NCI-H187 treated with DMSO at 0.1 percent for 48 hours (cell line): ENCODE measurements at places on chromosomes 6 and 20.
A peak's percentile ranks its signal among the peaks of the same experiment; 100 is the strongest.

DNA sequence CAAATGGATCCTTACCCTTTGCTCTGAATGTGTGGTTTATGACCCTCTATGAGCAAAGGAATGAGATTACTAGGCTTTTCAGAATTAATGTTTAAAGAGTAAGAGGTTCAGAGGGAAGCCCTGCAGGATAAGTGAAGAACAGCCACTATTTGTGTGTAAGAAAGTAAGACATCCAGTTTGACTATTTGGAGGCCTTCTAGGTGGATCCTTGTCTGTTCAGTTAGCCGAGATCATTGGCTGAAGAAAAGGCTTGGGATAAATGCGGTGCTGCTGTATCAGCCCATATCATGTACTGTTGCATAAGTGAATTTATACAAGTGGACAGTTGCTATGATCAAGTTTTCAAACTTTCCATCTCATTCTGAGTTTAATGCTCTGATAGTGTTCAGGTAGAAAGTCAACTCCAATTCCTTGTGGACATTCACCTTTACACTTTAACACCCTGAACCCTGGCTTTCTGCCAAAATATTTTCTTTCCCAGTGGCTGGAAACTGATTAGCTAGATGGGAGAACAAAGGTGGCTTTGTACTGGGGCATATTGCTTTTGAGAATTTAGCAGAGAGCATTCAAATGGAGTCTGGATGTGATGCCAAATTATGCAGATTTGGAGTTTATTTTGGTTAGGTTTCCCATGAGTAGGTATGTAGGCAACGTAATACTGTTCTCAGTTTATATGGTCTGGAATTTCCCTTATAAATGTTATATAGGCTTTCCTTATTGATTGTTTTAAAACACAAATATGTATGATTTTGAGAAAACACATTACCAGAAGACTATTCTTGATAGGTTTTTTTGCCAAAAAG, 15.0 kb downstream of the PARD6B start:
- no peak for DNase-seq

DNA sequence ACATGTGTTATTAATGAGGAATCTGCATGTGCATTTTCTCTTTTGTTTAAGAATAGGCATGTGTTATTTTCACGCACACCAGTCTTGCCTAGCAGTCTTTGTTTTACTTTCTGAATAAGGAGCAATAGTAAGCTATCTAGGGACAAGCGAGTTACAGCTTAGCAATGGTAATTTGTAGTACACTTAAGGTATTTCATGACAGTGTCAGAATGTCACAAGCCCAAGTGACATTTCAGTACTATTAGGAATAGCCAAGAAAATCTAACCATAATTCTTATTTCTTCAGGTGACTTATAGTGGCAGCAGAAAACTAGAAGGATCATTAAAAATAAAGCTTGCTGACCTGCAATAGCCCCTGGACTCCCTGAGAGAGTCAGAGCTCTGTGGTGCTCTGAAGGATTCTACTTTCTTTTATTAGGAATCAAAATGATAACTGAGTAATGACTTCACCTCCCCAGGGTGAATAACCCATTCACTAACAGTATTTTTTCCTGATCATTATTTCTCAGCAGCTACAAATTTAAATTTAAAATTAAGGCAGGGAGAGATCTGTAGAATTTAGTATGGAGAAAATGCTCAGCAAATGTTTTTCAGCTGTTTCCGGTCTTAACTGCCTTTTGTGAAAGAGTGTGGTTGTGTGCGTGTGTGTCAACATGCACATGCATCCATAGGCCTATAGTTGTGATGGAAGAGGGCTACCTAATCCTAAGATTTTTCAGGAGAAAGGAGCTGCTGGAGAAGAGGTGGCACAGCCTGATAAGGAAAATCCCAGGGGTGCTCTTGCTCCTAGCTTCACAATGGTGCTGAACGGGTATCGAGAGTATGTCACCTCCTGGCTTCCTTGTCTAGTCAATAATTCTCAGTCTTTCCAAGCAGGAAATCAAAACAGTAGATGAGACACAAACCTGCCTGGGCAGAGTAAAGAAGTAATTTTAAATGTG, 90.0 kb upstream of the BEND3 start:
- no peak for DNase-seq

DNA sequence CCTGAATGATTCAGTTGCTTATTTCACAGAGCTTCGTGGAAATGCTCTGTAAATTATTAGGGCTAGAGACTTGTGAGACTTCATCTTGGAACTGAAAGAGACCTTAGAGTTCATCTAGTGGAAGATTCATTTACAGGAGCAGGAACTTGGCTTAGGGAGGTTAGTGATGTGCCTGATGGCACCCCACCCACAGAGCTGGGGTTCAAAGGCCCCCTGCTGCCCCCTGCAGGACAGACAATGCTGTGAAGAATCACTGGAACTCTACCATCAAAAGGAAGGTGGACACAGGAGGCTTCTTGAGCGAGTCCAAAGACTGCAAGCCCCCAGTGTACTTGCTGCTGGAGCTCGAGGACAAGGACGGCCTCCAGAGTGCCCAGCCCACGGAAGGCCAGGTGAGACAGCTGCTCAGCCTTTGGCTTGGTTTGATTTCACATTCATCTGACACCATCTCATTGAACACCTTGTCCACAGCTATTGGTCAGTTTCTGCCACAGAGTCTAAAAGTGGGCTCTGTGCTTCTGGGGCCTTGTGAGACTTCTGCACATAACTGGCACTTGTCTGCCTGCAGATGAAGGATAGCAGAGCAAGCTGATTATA, 25.1 kb downstream of the MYBL2 start:
- DNase-seq = no peak

DNA sequence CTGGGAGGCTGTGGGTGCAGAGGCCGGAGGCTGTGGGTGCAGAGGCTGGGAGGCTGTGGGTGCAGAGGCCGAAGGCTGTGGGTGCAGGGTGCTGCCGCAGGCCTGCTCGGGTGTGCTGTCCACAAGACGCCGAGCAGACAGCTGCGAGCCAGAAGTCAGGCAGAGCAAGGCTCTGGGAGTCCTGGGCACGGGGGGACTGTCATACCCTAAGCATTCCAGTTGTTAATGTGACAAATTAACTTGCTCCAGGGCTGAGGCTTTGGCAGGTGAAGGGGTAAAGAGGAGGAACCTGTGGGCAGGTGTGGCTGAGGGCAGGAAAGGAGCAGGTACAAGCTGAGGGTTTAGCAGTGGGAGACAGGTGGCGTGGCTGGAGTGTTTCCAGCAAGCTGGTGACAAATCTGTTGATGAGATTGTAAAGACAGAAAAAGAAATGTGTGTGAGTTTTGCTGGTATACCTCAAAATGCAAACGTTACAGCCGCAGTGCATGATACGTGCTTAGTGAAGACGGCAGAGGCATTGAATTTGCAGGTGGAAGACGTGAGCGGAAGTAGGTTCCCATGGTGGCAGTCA, 14.2 kb upstream of the ADRM1 start:
- DNase-seq = peak; percentile 30

- DNase-seq = no peak
Measured at GRCh38 chr6:5422321-5422915, 161.1 kb downstream of the FARS2 start.

GRCh38 chr6:42545226-42545773, 18.5 kb upstream of the UBR2 start:
- DNase-seq = no peak

DNA sequence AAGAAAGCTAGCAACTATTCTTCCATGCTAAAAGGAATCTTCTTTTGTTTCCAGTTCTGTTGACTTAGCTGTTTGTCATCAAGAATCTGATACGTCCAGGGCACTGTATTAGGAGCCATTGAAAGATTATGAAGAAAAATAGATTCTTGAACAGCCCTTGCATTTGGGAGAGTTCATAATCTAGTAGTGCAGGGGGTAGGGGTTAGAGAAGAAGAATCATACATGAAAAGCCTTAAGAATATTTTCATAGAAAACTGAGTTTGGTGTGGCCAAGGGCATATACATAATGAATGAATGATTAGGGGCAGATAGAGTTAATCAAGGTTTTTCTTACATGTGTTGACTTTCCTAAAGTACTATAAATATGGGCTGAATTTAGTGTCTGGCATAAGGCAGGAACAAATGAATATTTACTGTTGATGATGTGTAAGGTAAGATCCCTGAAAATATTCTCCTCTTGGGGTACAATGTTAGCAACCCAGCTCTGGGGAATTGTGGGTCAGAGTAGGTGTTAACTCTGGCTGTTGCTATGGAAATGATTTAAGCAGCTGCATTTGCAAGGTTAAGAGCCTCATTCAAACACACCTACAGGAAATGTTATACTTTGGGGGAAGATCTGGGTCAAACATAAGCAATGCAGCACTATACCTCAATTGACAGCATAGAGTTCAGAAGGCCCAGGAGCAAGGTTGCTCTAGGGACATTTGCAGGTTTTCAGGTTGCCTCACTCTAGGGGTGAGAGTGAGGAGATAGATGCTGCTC, 667.3 kb upstream of the CITED2 start:
- no peak for DNase-seq

DNA sequence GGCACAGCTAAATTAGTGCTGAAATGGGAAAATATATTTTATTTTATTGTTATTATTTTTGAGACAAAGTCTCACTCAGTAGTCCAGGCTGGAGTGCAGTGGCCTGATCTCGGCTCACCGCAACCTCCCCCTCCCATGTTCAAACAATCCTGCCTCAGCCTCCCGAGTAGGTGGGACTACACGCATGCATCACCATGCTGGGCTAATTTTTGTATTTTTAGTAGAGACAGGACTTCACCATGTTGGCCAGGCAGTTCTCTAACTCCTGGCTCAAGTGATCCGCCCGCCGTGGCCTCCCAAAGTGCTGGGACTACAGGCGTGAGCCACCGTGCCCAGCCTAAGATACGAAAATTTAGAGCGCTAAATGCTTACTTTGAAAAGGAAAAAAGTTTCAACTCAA, 4.8 kb downstream of the RAB23 start:
- no peak for DNase-seq

- no peak for DNase-seq
Measured at GRCh38 chr6:15449011-15449410, 203.1 kb downstream of the JARID2 start.

- no peak for DNase-seq
Measured at GRCh38 chr6:167552961-167553735, 228.3 kb downstream of the TTLL2 start.

GRCh38 chr6:142903812-142904211, 41.2 kb downstream of the HIVEP2 start:
- DNase-seq = no peak

- DNase-seq = no peak
Measured at GRCh38 chr6:18021166-18021850, 33.9 kb upstream of the KIF13A start.

GRCh38 chr6:89526563-89526869, 93.6 kb downstream of the ANKRD6 start:
- DNase-seq = no peak

DNA sequence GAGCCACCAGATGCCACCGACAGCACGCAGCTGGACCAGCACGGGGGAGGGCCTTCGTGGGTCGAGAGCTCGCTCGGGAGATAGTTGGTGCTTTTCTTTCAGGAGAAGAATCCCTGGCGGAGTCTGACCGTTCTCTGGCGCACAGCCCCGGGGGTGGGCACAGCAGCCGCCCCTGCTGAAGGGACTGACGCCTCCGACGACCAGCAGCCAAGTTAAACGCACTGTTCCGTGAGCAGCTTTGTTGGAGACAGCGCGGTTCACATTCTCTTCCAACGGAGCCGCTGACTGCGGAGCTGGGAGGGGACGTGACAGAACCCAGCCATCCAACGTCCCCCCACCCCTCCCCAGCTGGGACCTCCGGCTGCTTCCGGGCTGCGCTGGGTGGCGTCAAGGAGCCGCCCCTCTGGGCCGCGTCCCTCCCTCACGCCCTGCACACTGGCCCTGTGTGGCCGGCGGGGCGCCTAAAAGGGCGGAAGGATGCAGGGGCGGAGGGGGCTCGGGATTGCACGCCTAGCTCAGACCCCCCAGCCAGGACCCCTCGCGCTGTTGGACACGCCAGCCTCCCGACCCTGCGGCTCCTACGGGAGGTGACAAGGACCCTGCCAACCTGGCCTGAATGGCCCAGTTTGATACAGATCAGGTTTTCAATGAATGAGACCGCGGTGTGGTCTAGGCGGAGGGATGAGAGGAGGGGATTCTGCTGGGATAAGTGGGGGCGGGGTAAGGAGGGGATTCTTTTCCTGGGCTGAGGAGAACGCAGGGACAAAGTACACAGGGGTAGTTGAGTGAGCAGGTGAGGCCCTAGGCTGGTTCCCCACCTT, 36.4 kb upstream of the KHDC1 start:
- no peak for DNase-seq

GRCh38 chr20:3067139-3068014, 4.0 kb upstream of the OXT start:
- DNase-seq = no peak

- DNase-seq = no peak
Measured at GRCh38 chr20:45892049-45892825, 1.1 kb downstream of the CTSA start.

DNA sequence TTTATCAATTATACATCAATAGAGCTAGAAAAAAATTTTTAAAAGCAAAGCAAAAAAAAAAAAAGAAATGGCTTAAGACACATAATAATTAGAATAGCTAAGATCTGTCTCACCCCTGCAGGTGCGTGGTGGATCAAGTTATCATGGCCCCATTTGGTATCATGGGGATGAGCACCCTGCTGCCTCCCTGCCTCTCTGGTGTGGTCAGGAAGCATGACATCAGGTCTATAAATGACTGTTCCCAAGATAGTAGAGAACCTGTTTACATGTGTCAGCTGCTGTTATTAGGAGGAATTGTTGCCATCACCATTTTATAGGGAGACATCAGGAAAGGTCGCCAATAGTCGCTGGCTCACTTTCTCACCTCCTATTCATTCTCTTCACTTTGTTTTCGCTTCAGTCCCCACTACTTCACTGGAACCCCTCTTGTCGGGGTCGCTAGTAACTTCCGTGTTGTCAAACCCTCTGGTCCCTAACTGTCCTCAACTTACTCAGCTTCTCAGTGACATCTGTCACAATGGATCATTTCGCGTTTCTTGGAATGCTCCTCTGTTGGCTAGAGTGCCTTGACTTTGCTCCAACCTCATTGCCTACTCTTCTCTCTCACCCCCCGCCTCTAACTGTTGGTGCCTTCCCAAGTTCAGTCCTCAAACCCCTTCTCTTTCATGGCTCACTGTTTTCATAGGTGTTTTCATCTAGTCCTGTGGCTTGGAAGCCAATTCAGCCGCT, 4.7 kb downstream of the DNTTIP1 start:
- no peak for DNase-seq

GRCh38 chr6:120671519-120671918, 662.8 kb downstream of the TBC1D32 start:
- DNase-seq = no peak

- no peak for DNase-seq
Measured at GRCh38 chr6:112481211-112481610, 134.1 kb downstream of the RFPL4B start.

DNA sequence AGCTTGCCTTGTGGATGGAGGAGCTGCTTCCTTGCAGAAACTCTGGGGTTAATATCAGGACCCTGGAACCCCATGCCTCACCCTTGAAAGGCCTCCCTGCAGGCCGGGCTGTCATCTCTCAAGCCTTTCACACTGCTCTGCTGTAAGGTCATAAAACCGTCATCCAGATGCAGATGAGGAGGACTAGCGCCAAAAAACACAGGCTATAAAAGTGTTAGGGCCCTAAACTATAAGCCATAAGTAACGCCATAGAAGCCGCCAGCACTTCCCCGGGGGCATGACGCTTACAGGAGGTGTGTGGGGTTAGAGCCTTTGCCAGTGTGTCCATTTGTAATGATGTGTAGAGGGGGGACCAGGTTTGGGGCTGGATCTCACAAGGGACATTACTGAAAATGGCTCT, 47.6 kb downstream of the CDH4 start:
- DNase-seq = no peak

- DNase-seq = no peak
Measured at GRCh38 chr20:57396984-57397692, 5.9 kb downstream of the RBM38 start.

GRCh38 chr20:37979021-37979985, 54.0 kb downstream of the TTI1 start:
- DNase-seq = no peak
